ENCODE measurements at places on chromosomes 2 and 18.

DNA sequence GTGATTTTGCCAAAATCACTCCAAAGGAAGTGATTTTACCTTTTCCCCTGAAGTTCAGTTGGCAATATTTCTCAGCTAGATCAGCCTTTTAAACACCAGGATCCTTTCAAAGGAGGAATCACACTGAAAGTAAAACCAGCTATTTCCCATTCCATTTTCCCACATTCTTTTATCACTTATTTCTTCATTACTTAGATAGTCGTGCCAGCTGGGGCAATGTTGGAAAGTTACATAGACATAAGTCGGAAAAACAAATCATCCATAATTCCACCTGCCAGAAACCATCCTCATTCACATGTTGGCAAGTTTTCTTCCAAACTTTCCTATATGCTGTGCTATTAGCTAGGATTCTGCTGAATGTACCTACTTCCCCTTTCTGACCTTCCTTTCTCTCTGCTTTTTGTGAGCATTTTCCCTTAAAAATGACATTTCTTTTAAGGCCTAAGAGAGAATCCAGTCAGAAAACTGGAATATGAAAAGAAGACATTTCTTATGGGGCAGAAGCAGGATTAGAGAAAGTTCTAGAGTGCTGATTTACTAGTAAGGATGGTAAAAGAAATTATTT lies 170.0 kb upstream of the STK17B start:
- no peak for DNase-seq

GRCh38 chr2:9076210-9076609 lies 72.7 kb upstream of the MBOAT2 start:
- DNase-seq: no peak

DNA sequence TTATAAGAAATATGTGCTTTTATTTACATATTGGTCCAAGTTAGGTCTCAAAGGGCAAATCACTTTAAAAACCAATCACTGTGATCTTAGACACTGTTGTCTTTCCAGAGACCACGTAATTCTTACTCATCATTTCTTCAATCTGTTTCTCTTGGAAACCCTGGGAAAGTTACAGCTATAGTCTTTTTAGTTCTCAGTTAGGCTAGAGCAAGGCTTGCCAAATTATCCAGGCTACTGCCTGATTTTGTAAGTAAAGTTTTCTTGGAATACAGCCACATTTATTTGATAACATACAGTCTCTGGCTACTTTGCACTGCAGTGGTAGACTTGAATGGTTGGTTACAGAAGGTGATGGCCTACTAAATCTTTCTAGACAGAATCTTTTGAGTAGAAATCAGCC lies 106.0 kb downstream of the KIAA1328 start:
- DNase-seq: no peak

- DNase-seq: no peak
Measured at GRCh38 chr2:216261042-216261537, 111.2 kb downstream of the MARCHF4 start.

DNA sequence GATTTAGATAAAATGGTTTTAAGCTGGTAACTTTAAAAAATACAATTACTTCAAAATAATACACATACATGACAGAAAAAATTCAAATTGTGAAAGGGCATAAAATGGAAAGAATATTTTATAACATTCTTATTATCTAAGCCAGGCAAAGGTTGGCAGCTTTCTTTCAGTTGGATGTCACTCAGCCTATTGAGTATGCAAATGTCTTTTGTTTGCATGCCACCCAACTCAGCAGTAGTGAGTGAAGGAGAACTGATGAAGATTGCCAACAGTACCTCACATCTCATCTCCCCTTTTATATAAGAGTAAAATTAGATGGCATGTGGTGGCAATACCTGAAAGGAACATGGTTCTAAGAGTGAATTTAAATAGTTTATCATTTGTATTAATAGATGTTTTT lies 24.8 kb downstream of the BMPR2 start:
- DNase-seq: no peak

DNA sequence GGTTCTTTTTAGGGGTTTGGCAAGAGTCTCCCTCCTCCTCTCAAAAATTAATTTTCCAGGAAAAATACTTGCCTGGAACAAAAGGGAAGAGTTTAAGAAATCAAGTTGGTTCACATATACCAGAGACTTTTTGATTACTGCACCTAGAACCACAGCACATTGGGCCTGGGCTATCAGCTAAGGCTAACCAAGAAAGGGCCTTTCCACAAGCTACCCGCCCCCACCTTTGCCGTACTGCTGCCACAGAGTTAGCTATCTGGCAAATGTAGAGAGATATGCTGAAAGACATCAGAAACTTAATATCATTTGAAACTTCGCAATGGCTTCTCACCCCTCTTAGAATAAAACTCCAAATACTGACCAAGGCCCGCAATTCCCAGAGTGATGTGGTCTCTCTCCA lies 76.9 kb downstream of the AAK1 start:
- peak; percentile 40 for DNase-seq

- DNase-seq: no peak
Measured at GRCh38 chr2:107530046-107530445, 296.6 kb upstream of the RGPD4 start.

DNA sequence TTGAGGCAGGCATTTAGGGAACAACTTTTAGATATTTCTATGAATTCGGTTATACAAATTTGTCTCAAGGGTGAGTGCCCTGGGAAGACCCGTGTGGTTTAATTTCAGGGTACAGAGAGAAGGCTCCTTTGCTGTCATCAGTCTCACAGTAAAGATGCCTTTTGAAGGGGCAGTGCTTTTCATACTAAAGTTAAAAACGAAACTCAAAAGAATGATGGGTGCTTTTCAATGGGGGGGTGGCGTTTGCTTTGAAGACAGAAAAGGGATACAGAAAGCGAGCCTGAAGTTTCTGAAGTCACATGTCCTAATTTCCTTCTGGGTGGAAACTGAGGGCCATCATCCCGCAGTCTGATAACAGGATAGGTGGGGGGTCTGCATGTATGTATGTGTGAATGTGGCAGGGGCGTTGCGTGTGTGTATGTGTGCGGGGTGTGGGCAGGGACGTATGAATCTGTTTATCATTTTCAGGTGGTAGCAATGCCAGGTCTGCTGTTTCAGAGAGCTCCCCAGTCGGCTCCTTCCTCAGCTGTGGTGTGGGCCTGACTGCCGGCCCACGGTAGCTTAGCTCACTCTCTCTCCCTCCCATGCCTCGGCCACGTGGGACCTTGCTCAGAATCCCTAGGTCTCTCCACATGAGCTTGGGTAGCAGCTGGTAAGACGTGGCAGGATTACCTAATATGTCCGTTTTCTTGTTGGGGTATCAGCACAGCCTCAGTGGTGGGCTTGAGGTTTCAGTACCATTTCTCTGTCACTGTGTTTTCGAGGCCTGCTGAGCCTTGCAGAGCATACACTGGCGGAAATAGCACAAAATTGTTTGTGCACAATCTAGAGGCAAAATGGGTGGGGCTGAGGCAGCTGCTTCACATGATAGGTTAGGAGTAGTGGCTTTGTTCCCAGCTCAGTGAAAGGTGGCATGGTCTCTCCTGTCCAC lies 32.7 kb downstream of the ARHGAP25 start:
- peak; percentile 62 for DNase-seq

GRCh38 chr2:120398051-120398995 lies 52.4 kb downstream of the INHBB start:
- DNase-seq: no peak

DNA sequence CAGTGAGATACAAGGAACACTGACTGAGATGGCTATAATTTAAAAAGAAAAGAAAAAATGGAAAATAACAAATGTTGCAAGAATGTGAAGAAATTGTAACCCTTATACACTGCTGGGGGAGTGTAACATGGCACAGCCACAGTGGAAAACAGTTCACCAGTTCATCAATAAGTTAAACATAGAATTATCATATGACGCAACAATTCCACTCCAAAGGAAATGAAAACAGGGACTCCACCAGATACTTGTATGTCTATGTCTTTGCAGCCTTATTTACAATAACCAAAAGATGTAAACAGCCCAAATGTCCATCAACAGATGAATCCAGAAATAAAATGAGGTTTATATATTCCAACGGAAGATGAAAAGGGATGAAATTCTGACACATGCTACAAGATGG lies 30.8 kb downstream of the DDX18 start:
- DNase-seq: no peak

DNA sequence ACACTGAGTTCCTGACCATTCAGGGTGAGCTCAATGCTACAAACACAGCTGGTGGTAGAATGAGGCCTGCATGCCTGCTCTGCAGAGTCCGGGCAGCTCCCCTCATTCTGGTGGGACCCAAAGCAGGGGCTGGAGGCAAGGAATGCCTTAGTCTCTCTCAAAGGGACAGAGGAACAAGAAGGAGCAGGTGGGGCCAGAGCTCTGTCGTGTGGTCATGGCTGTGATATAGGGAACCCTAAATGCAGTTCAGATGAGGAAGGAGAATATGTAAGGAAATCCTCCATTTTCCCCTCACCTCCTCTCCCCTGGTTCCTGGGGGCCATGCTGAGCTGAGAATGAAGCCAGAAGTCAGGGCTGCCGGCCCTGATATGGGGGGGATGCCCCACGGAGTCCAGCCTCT lies 334.3 kb downstream of the CYP26B1 start:
- DNase-seq: no peak

GRCh38 chr2:128536925-128537620 lies 218.4 kb upstream of the HS6ST1 start:
- DNase-seq: peak; percentile 41

- DNase-seq: no peak
Measured at GRCh38 chr18:79725486-79725885, 45.9 kb downstream of the CTDP1 start.

- DNase-seq: no peak
Measured at GRCh38 chr2:239101071-239101470, 253.2 kb downstream of the TWIST2 start.

- no peak for DNase-seq
Measured at GRCh38 chr2:28108143-28108542, 217.6 kb downstream of the BABAM2 start.

DNA sequence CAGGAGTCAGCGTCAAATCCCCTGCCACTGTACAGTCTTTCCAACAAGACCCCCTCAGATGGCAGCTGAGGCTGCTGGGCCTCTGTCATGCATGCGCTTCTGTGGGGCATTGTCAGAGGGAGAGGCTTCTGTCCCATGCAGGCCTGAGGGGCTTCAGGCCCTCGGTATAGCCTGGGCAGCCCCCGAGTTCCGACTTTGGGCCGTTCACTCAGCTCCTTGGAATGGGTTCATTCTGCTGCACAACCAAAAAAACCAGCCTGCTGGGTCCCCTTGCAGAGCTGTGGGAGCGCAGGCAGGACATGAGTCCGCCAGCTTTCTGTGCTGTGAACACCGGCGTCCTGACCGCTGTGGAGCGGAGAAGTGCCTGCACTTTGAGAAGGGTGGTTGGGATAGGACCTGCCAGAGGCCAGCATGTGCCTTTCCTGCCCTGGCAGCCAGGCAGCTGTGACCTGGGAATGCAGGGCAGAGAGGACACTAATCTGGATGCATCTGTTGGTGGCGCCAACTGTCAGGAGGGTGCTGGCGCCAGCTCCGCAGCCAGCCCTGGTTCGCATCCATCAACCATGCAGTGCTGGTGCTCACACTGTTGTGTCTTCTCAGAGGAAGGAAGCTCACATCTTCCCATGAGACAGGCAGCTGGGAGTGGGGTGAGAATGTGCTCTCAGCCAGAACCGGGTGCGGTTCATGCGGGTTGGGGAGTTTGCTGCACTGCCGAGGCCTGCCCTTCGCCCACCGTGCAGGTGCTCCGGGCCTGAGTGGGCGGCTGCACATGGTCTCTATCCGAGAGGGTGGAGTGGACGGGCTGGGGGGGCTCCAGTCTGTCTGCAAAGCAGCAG lies 14.3 kb downstream of the ARHGEF4 start:
- DNase-seq: no peak

GRCh38 chr18:26931659-26932058 lies 66.2 kb upstream of the AQP4 start:
- DNase-seq: no peak

GRCh38 chr2:12304564-12305171 lies 412.1 kb upstream of the TRIB2 start:
- DNase-seq: no peak

- peak; percentile 57 for DNase-seq
Measured at GRCh38 chr2:98769784-98770183, 38.9 kb upstream of the MGAT4A start.

DNA sequence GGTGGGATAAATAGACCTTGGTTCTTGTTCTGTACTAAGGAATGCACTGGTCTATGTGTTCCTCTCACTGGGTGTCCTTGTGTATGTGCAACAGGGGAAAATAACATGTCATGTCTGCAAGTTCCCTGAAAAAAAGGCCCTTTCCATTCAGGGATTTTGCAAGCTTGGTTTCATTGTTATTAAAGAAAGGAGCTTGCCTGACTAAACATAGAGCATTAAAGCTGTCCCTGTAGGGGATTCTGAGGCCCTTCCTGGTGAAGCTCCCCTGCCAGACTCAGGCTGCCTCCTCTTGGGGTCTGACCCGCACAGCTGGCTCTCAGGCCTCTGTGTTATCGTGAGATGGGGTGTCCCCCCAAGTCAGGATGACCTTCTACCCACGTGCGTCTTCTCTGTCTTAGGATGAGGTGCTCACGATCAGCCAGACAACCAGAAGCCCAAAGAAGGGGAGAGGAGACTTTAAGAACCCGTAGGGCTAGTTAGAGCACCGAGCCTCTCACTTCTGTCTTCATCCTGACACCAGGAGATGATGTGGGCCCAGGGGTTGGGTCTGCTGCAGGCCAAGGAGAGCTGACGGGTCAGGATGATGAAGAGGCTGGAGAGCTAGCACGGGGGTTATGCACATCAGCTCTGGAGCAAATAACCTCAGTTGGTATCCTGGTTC lies 21.2 kb downstream of the CAPG start:
- DNase-seq: no peak

DNA sequence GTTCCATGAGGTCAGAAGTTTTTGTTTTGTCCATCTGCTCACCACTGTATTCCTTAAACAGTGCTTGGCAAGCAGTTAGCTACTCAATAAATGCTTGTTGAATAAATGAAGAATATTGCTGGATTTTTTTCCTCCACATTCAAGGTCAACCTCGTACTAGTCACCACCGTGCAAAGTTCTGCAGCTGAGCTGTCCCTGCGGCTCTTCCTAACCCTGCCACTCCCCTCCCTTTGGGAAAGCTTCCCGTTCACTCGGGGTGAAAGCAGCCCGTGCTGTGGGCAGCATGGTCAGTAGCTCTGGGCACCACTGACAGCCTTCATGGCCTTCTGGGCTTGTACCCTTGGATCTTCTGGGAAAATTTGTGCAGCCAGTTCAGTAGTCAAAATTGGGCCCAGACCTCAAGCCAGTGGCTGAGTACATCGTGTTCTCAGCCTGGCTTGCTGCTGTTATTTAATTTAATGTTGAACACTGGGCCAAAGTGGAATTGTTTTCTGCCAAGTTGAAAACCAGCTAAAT lies 469.3 kb upstream of the RAB12 start:
- no peak for DNase-seq

GRCh38 chr2:156522864-156523440 lies 86.8 kb downstream of the GPD2 start:
- DNase-seq: no peak

- DNase-seq: peak; percentile 29
Measured at GRCh38 chr2:202555356-202555755, 79.4 kb upstream of the FAM117B start.
